Left lobe of liver (tissue), 2 donors: ENCODE measurements at places on chromosomes 3 and 15. TPM values are rescaled to one million over a fixed set of nuclear protein-coding genes. Genes with fewer than 3 reads are reported as not detected.

ACSBG1 gene
- total RNA-seq = not detected

ALCAM gene
- 25.0 TPM for total RNA-seq

FOXB1 gene
- not detected for total RNA-seq

LAMB2 gene
- 172 TPM for total RNA-seq

PLA2G4E gene
- not detected for total RNA-seq

CCRL2 gene
- total RNA-seq = 0.55 TPM

TMEM207 gene
- total RNA-seq = not detected

LMAN1L gene
- not detected for total RNA-seq

PSMA4 gene
- total RNA-seq = 59.2 TPM

SENP2 gene
- 19.6 TPM for total RNA-seq

FBXW12 gene
- not detected for total RNA-seq

RPP25 gene
- 2.1 TPM for total RNA-seq

AMIGO3 gene
- total RNA-seq = not detected

IQCB1 gene
- total RNA-seq = 3.9 TPM

MLF1 gene
- 0.25 TPM for total RNA-seq

ZDHHC3 gene
- total RNA-seq = 36.6 TPM

DLL4 gene
- 3.7 TPM for total RNA-seq

COL7A1 gene
- 2.5 TPM for total RNA-seq

SPINK8 gene
- total RNA-seq = not detected

RLBP1 gene
- total RNA-seq = not detected

RAB6B gene
- total RNA-seq = 0.35 TPM

SLC22A13 gene
- 0.50 TPM for total RNA-seq

RCCD1 gene
- total RNA-seq = 7.7 TPM

LRRN1 gene
- total RNA-seq = 0.28 TPM

ESYT3 gene
- total RNA-seq = 0.20 TPM

CTXN2 gene
- not detected for total RNA-seq

KBTBD8 gene
- 1.5 TPM for total RNA-seq

CCDC39 gene
- not detected for total RNA-seq

KNL1 gene
- 1.7 TPM for total RNA-seq

LRRC34 gene
- 0.35 TPM for total RNA-seq

SEMA7A gene
- total RNA-seq = 0.53 TPM

GRK7 gene
- total RNA-seq = not detected

CCR9 gene
- 0.15 TPM for total RNA-seq

KBTBD13 gene
- total RNA-seq = not detected

EEF1AKMT4 gene
- 7.0 TPM for total RNA-seq

ITIH1 gene
- total RNA-seq = 1,331 TPM

ZPLD1 gene
- total RNA-seq = not detected

SPTSSB gene
- total RNA-seq = 0.18 TPM

CHSY1 gene
- 6.3 TPM for total RNA-seq

MOBP gene
- total RNA-seq = not detected

LEKR1 gene
- 0.58 TPM for total RNA-seq

SLC27A2 gene
- 153 TPM for total RNA-seq

CX3CR1 gene
- 0.43 TPM for total RNA-seq
